Breast epithelium (tissue), 4 donors: ENCODE measurements at places on chromosomes 7 and 10.
A peak's percentile ranks its signal among the peaks of the same experiment; 100 is the strongest.

DNA sequence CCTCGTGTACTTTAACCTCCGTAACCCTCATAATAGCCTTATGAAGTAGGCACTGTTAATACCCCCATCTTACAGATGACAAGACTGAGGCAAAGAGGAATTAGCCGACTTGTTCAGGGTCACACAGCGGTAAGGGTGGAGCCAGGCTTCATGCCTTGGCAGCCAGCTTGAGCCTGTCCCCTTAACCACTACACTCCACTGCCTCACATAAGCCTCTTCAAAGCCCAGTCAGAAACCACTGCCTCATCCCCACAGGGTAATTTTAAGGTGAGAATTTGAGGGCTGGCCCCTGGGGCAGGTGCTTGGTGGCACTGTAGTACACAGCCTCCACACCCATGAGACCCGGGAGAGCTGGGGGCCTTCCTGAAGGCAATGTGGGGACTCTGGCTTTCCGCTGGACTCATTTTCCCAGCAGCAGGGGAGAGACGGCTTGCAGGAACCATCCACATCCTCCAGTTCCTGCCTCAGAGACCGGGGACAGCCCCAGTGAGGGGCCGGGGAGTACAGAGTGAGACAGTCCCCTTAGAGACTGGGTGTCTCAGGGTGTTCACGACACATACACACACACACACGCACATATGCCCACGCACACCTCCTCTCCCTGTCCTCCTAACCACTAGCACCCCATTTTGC is 7.6 kb upstream of the C10orf105 start:
- DNase-seq, result no peak

- DNase-seq, result no peak
Observed at GRCh38 chr7:149561072-149561471, 63.5 kb upstream of the ZNF746 start.

- DNase-seq, result no peak
Observed at GRCh38 chr10:79354615-79355014, 7.3 kb downstream of the PPIF start.

GRCh38 chr10:84416245-84416555 is 87.8 kb downstream of the CCSER2 start:
- DNase-seq, result no peak

DNA sequence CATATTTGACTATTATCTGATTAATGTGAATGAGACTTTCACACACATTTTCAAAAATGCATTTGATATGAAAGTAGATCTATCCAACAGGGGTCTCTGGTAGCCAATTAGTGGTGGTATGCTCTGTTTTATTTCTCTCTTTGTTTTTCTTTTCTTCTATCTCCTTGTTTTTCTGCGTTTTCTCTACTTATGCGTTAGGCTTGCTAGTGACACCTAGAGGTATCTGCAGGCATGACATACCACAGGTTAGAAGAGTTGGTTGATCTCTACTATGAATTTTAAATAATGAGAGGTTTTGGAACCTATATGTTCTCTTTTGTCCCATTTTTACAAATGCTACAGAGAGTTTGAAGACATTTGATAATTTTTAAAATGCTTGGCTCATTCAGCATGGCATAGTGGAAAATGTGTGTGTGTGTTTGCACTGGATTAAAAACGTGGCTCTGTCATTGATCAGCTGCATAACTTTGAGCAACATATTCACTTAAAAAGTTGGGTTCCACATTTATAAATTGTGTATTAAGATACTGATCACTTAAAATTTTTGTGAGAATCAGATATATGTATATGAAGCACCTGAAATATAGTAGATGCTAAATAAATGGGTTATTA is 28.1 kb upstream of the PLXDC2 start:
- no peak for DNase-seq

DNA sequence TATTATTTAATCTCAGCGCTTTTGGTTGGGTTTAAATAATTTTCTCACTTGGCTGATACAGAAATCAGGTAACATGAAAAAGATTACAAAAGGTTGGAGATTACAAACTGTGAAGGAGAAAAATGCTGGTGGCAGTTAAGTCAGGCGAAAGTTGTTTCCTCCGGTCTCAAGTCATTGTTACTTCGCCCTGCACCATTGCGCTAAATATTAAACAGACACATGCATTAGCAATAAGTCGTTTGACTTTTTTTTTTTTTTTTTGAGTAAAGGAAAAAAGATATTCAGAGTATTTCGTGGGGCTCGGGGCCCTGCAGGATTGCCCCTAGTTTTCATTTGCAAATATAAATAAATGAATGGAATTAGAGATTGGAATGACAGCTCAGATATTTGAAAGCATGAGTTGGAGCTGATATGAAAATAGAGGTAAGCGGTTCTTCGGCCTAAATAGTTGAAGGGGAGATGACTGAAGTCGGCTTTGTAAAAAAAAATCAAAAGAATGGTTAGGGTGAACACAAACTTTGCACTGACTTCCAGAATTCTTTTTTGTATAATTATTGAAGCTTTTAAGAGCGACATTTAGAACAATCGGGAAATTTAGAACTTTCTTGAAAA is 914 bp downstream of the SDHAF3 start:
- no peak for DNase-seq

DNA sequence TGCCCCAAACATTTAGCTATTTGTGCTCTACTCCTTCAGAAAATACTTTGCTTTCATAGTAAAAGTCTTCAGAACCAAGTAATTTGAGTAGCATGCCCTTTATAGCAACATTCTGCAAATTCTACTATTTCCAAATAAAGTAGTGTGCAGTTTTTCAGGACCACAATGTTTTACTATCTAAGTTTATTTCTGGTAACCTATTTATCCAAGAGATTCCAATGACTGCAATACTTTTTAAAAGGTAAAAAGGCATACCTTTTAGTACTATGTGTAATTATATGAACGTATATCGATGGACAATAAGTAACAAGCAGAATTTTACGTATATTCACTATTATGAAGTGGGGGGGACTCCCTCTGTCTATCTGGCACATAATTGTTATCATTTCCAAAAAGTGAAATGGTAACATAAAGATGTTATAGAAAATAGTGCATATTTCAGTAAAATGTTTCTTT is 6.9 kb upstream of the CAV2 start:
- DNase-seq, result no peak

- DNase-seq, result no peak
Observed at GRCh38 chr10:87511526-87511925, 6.8 kb downstream of the MINPP1 start.

DNA sequence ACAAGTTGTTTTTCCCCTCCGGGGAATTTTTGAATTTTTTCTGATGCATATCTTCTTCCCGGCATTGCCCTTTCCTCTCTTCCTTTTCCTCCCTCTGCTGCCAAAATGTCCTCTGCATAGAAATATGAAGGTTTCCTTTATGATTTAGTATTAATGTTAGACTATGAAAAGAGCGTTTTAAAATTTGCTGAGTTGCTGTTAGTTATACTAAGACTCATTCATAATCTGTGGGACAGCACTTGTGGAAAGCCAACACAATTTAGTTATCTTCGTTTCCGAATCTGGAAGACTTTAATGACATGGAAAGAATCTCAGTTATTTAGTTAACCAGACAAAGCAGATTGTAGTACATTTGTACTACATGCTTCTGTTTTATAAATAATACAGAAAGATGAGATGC is 25.0 kb downstream of the POU6F2 start:
- DNase-seq, result no peak

GRCh38 chr7:117123311-117123926 is 170.1 kb downstream of the ST7 start:
- DNase-seq, result no peak

DNA sequence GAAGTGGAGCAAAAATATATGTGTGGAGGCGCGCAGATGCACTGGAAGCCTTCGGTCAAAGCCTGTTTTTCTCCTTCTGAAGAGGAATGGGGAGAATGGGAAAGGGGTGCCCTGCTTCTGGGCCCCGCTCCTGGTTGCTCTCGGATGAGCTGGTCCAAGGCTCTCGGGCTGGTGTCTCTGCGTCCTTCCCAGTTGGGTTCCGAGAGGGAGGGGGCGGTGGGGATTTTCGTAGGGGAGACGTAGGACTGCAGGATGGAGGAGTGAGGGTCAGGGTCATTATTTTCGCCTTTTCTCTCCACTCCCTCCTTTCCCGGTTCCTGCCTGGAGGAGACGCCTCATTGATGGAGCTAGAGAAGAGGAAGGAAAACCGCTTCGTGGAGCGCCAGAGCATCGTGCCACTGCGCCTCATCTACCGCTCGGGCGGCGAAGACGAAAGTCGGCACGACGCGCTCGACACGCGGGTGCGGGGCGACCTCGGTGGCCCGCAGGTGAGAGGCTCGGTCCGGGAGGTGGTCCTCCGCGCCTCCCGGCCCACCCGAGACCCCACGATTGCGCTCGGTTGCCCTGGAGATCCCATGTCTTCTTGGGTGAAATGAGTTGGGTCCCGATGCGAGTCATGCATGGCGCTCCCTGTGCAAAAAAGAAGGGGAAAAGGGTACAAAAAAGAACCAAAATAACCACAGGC is 790 bp downstream of the ADAM22 start:
- DNase-seq, result no peak

DNA sequence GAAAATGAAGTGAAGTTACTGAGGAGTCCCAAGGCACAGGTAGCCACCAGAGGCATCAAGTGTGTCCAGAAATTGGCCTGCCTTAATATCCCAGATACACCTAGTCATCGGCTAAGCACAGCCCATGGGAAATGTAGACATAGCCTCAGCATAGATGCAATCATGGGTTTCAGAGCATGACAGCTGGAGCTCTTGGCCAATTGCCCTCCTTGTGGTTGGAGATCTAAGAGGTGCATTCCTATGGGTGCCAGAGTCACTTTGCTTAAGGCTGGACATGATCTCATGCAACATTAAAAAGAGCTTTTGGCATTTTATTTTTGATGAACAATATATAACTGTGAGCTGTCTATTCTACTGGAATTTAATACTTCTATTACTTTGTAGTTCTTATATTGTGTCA is 758.0 kb upstream of the LRRTM3 start:
- peak; percentile 50 for DNase-seq

GRCh38 chr7:112207765-112208164 is 1.3 kb downstream of the ZNF277 start:
- DNase-seq, result no peak

GRCh38 chr10:106707657-106708056 is 456.8 kb downstream of the SORCS1 start:
- DNase-seq, result no peak

- DNase-seq, result no peak
Observed at GRCh38 chr10:60508831-60509230, 119.2 kb upstream of the ANK3 start.

DNA sequence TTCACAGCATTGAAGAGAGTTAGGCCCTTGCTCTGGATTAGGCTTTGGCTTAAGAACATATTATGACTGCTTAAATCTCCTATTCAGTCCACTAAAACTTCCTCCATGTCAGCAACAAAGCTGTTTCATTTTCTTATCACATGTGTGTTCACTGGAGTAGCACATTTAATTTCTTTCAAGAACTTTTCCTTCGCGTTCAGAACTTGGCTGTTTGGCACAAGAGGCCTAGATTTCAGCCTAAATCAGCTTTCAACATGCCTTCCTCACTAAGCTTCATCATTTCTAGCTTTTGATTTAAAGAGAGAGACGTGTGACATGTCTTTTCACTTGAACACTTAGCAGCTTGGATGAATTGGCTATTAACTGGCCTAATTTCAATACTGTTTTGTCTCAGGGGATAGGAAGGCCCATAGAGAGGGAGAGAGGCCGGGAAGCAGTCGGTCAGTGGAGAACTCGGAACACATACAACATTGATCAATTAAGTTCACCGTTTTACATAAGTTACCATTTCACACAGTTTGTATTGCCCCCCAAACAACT is 885.2 kb upstream of the AUTS2 start:
- no peak for DNase-seq

DNA sequence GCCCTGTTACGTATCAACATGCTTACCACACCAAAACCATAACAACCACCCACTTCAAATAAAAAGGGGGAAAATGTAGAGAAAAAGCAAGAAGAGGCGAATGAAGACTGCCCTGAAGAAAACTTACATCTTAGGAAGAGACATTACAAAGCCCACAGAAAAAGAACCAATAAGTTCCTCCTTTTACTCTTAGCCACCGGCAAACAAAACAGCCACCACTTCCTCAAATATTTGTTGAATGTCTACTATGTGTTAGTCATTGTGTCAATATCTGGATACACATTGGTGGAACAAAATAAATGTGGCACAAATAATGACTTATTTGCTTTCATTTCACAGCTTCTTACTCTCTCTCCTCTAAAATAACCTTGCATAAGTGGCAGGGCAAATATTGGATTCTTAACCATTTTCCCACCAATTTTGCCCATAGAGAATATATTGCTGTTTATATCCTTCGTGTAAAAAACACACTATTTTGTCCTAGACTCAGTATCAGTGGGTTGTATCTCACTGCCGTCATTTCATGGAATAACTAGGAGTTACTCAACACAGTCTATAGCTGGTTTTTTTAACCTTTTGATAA is 106.8 kb downstream of the ANK3 start:
- DNase-seq, result no peak

DNA sequence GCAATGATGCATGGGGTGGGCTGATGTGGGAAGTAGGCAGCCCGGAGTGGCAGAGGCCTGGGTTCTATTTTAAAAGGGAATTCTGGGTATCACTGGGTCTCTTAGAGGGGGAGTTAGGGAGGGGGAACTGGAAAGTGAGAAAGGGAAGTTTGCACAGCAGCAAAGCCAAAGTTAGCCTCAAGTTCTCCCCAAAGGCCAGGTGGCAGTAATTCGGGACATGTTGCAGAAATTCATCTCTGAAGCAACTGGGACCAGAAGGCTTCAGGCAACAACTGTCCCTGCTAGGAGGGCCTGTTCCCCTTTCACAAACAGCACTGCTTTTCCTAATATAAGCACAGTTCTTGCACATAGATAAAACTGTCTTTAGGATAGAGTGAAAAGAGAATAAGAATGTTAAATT is 67.4 kb downstream of the NOD1 start:
- DNase-seq, result no peak

DNA sequence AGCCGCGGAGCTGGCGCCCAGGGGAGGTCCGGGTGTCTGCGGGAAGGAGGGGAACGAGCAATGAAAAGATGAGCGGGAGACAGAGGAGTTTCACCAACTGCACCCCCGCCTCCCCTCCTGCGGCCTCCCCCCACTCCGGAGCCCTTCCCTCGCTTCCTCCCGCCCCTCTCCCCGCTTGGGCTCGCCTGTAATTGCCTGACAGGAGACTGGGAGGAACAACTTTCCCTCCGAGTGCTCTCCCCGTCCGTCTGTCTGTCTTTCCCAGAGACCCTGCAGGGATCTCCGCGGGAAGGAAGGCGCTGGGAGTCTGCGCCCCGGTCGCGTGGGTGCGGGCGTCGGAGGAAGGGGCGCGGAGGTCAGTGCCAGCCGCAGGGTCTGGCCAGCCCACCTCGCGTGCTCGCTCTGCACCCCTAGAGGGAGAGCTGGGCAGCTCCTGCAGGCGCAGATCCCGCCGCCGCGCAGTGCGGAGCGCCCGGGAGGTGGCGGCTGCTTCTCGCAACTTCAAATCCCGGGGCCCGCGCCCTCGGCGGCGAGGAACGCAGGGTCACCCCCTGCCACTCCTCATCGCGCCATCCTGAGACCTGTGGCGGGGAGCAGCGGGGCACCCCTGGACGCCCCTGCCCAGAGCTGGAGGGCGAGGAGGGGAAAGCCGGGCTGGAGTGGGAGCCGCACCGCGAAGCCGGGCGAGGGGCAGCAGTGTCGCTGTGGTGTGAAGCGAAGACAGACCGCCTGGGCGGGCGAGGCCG is 511 bp upstream of the NRP1 start:
- DNase-seq, result peak; percentile 49

- no peak for DNase-seq
Observed at GRCh38 chr7:157428554-157428945, 91.7 kb downstream of the DNAJB6 start.
